ENCODE measurements at places on chromosomes 16 and 17.

DNA sequence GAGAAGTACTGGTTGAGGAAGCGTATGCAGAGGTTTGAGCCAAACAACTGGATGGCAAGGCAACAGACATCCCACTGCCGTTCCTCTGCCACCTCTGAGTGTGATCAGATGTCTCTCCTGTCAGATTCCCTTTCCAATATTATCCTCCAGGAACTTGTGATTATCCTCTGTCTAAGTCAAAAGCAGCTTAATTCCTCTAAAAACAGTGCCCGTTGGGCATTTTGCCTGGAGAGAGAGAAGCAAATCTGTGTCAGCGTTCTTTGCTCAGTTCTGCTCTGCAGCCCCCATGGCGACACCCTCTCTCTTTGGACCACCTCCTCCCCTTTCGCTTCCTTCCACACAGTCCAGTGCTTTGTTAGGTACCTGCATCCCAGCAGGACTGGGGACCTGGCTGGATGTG lies 56.1 kb upstream of the TBX2 start:
- DNase-seq = no peak
- H3K36me3 ChIP-seq = no peaks in the 10 kb centered on the region
- H3K27me3 ChIP-seq = no peaks in the 10 kb centered on the region
- H3K4me1 ChIP-seq = no peaks in the 10 kb centered on the region
- H3K4me3 ChIP-seq = no peak overlapping the region
- H3K27ac ChIP-seq = no peak overlapping the region

DNA sequence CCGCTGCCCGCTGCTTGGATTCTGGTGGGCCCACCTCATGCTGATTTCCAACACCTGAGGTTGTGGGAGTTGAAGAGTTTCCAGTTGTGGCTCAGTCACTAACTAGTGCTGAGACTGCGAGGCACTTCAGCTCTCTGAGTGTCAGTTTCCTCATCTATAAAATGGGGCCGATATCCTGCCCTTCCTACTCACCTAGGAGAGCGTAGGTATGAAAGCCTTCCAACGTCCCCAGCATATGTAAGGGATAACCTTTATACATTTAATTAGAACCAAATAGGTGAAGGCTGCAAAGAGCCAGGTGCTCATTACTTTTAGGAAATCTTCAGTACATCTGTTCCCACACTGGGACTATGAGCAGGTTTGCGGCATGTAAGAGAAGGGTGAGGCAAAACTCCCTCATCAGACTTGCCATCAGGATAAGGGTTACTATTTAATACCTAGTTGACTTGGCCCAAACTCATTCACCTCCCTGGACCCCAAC lies 782 bp upstream of the KIF18B start:
- H3K36me3 ChIP-seq = peaks cover 14% of the 10 kb centered on the region
- peaks cover 23% of the 10 kb centered on the region for H3K4me1 ChIP-seq
- H3K27ac ChIP-seq = peak overlapping the region; percentile 95
- peak overlapping the region; percentile 95 for H3K4me3 ChIP-seq

- peaks cover 22% of the 10 kb centered on the region for H3K36me3 ChIP-seq
- DNase-seq = peak; percentile 59
- peak overlapping the region; percentile 31 for H3K4me3 ChIP-seq
- H3K4me1 ChIP-seq = peaks cover 17% of the 10 kb centered on the region
Observed at GRCh38 chr17:681738-682529, 32.7 kb downstream of the VPS53 start.

GRCh38 chr16:56048425-56049105 lies 142.7 kb upstream of the GNAO1 start:
- DNase-seq = no peak
- H3K36me3 ChIP-seq = no peaks in the 10 kb centered on the region
- no peaks in the 10 kb centered on the region for H3K4me1 ChIP-seq
- H3K27ac ChIP-seq = no peak overlapping the region
- H3K27me3 ChIP-seq = peaks cover 10% of the 10 kb centered on the region

DNA sequence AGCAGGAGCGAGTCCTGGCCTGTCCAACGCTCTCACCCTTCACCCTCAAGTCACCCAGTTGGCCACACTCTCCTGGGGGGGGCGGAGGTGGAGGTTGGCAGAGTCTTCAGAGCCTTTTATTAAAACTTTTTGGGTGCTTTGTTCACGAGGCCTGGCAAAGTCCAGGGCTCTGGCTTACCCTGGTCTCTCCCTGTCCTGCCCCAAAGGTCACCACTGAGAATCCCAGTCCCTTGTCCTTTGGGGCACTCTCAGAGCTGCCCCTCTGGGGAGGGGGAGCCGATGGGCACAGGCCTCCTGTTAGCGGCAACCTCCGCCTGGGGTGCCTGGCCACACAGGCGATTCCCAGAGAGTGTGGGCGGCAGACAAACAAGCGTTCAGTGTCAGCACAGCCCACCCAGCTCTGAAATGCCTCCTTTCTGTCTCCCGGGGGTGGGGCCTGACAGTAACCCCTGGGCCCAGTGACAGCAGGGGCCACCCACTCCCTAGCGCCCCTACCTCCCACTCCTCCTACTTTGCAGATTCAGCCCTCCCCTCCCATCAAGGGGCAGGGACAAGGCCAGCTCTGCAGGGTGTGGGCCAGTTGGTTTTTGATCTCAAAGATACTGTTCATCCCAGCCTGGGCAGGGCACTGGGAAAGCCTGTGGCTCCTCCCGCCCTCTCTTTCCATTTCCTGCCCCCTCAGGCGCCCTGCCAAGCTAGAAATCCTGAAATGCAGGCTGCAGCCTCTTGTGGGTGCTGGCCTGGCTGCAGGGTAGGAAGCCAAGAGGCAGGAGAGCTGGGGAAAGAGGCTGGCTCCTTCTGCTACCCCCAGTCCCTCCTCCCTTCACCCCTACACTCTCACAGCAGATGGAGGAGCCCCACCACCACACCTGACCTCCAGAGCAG lies 36.6 kb upstream of the EMP2 start:
- H3K4me3 ChIP-seq = no peak overlapping the region
- H3K36me3 ChIP-seq = no peaks in the 10 kb centered on the region
- H3K4me1 ChIP-seq = peaks cover 3% of the 10 kb centered on the region
- no peak overlapping the region for H3K27ac ChIP-seq
- no peak for DNase-seq
- peaks cover 13% of the 10 kb centered on the region for H3K27me3 ChIP-seq

GRCh38 chr17:78789663-78790181 lies 7.6 kb upstream of the CYTH1 start:
- H3K27me3 ChIP-seq = no peaks in the 10 kb centered on the region
- peak overlapping the region; percentile 8 for H3K4me3 ChIP-seq
- H3K27ac ChIP-seq = peak overlapping the region; percentile 78
- peaks cover 31% of the 10 kb centered on the region for H3K4me1 ChIP-seq

GRCh38 chr16:80751167-80751566 lies 53.2 kb downstream of the CDYL2 start:
- DNase-seq = no peak
- no peaks in the 10 kb centered on the region for H3K27me3 ChIP-seq
- no peak overlapping the region for H3K4me3 ChIP-seq
- peaks cover 30% of the 10 kb centered on the region for H3K4me1 ChIP-seq
- H3K36me3 ChIP-seq = peaks cover 5% of the 10 kb centered on the region
- peak overlapping the region; percentile 5 for H3K27ac ChIP-seq

DNA sequence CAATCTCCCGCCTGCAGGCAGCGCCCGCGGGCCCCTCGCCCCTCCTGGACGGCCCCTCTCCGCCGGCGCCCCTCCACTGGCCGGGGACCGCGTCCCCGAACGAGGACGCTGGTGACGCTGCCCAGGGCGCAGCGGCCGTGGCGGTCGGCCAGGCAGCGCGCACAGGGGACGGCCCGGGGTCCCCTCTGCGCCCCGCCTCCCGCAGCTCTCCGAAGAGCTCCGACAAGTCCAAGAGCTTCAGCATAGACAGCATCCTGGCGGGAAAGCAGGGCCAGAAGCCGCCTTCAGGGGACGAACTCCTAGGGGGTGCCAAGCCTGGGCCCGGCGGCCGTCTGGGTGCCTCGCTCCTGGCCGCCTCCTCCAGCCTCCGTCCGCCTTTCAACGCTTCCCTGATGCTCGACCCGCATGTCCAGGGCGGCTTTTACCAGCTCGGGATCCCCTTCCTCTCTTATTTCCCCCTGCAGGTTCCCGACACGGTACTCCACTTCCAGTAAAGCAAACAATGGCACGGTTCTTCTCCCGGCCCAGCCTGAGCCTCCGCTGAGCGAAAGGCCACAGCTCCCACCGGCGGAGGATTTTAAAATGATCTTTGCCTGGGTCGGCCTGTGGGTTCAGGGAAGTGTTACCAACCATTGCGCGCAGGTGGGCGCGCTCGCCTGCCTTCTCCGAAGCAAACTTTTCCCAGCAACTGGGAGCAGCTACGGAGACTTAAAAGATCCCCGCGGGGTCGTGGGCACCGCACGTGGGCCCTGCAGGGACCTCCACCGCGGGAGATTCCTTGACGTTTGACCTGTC lies 1.1 kb downstream of the FOXL1 start:
- H3K27me3 ChIP-seq = peaks cover 68% of the 10 kb centered on the region
- DNase-seq = no peak
- H3K27ac ChIP-seq = peak overlapping the region; percentile 45
- H3K36me3 ChIP-seq = no peaks in the 10 kb centered on the region
- H3K4me3 ChIP-seq = peak overlapping the region; percentile 39
- peaks cover 7% of the 10 kb centered on the region for H3K4me1 ChIP-seq

- no peak overlapping the region for H3K27ac ChIP-seq
- H3K36me3 ChIP-seq = no peaks in the 10 kb centered on the region
- H3K27me3 ChIP-seq = no peaks in the 10 kb centered on the region
- H3K4me3 ChIP-seq = no peak overlapping the region
- H3K4me1 ChIP-seq = no peaks in the 10 kb centered on the region
Observed at GRCh38 chr16:49635591-49636581, 220.0 kb downstream of the ZNF423 start.

DNA sequence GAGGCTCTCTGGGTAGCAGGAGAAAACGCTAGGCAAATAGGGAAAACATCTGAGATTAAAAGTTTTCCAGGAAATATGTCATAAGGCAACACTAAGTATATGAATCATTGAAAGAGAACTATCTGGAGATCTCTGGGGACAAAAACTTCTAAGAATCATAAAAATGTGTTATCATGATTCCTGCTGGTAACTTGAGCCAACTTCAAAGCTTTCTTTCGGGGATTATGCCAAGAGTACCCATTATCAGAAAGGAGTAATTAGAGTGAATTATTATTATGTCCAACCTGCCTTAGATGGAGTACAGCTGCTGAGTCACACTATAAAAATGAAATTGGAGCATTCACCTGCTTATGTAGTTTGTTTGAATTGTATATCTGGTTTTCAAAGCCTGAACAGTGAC lies 488.5 kb upstream of the SOX9 start:
- H3K27me3 ChIP-seq = no peaks in the 10 kb centered on the region
- no peak overlapping the region for H3K4me3 ChIP-seq
- H3K4me1 ChIP-seq = no peaks in the 10 kb centered on the region
- no peak for DNase-seq
- H3K36me3 ChIP-seq = no peaks in the 10 kb centered on the region

DNA sequence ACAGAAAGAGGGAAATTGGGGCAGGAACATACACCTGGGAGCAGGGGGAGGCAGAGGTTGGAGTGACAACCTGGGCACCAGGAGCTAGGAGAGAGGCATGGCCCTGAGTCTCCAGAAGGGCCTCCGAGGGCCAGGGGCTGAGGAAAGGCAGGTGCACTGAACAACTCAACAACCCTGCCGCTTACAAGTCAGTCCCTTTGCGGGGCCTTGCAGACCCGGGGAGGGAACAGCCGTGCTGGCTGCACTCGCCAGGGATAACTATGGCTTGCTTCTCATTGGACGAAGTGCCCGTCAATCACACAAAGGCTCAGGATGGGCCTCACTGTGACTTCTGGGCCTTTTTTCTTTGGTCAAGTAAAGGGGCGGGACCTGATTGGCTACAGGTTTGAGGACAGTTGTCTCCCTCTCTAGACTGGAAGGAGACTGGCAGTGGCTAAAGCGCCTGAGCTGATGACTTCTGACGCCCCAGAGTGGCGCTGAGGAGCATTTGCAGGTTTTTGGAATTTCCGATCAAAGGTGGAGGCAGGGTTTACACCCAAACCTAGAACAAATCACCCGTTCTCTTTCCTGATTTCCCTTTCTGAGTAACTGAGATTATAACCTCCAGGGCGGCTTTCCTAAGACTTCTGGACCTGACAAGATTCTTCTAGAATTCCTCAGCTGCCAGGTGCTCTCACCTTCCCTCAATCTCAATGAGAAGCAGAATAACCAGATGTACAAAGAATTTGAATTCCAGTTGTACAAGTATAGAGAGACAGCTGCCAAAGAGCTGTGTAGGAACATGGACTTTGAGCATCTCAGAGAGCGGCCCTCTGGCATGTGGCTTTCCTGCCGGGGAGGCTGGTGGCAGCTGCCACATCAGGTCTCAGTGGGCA lies 27.6 kb upstream of the ST6GALNAC2 start:
- H3K4me3 ChIP-seq = no peak overlapping the region
- no peak overlapping the region for H3K27ac ChIP-seq
- peaks cover 13% of the 10 kb centered on the region for H3K27me3 ChIP-seq
- H3K36me3 ChIP-seq = no peaks in the 10 kb centered on the region
- no peak for DNase-seq

GRCh38 chr17:29090750-29091605 lies 48.0 kb downstream of the PIPOX start:
- peaks cover 40% of the 10 kb centered on the region for H3K36me3 ChIP-seq
- no peak overlapping the region for H3K27ac ChIP-seq
- no peak for DNase-seq
- no peaks in the 10 kb centered on the region for H3K4me1 ChIP-seq
- H3K27me3 ChIP-seq = no peaks in the 10 kb centered on the region

GRCh38 chr17:60077672-60078519 lies 825 bp downstream of the HEATR6 start:
- no peaks in the 10 kb centered on the region for H3K27me3 ChIP-seq
- H3K4me1 ChIP-seq = peaks cover 27% of the 10 kb centered on the region
- peak overlapping the region; percentile 96 for H3K27ac ChIP-seq
- no peak for DNase-seq
- peaks cover 16% of the 10 kb centered on the region for H3K36me3 ChIP-seq

DNA sequence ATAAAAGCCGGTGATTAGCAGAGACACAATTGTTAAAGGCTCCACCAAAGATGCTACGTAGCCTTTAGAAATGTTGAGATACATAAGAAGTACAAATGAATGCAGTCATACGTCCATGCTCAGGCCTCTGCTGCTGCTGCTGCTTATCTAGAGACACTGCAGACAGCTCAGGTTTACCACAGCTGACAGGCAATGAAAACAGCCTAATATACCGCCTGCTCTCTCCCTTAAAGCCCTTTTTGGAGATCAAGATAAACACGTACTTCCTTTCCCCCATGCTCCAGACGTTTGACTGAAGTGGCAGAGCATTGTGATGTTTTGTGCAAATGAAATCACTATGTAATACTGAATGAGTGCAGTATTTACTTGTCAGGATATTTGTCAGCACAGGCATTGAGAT lies 185.3 kb downstream of the AATF start:
- no peaks in the 10 kb centered on the region for H3K4me1 ChIP-seq
- no peak overlapping the region for H3K27ac ChIP-seq
- H3K27me3 ChIP-seq = no peaks in the 10 kb centered on the region
- peaks cover 22% of the 10 kb centered on the region for H3K36me3 ChIP-seq

- H3K4me3 ChIP-seq = no peak overlapping the region
- DNase-seq = no peak
- no peaks in the 10 kb centered on the region for H3K4me1 ChIP-seq
- H3K27ac ChIP-seq = no peak overlapping the region
- H3K27me3 ChIP-seq = no peaks in the 10 kb centered on the region
- no peaks in the 10 kb centered on the region for H3K36me3 ChIP-seq
Observed at GRCh38 chr16:15782573-15783365, 74.1 kb downstream of the MYH11 start.

GRCh38 chr16:61792194-61792909 lies 243.9 kb downstream of the CDH8 start:
- H3K36me3 ChIP-seq = no peaks in the 10 kb centered on the region
- H3K4me3 ChIP-seq = no peak overlapping the region
- H3K27ac ChIP-seq = no peak overlapping the region
- no peaks in the 10 kb centered on the region for H3K27me3 ChIP-seq
- DNase-seq = no peak

Measured in activated CD4-positive, alpha-beta T cell treated with anti-CD3 and anti-CD28 coated beads, Interleukin-2, amount 10 ng/mL, durations not matched to agents 24 days and 14 days (primary cell).